ENCODE measurements at places on chromosomes 6 and 20.

DNA sequence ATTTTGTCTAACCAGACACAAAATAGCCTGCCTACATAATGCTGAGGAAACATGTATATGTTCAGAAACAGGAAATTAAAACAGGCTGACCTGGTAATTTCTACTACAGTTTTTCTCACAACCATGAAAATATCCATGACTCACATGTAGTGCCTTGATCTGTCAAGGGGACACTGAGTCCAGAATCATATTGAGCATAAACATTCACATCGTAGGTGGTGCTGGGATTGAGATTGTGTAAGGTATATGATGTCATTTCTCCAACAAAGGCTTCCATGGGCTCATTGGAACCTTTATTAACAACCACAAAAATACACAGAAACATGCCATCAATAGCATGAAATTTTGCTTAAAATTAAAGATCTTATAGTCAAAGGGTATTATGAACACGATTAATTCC lies 80.9 kb downstream of the COL12A1 start:
- DNase-seq, result no peak

GRCh38 chr6:115220551-115221159 lies 840.0 kb downstream of the FRK start:
- no peak for DNase-seq

DNA sequence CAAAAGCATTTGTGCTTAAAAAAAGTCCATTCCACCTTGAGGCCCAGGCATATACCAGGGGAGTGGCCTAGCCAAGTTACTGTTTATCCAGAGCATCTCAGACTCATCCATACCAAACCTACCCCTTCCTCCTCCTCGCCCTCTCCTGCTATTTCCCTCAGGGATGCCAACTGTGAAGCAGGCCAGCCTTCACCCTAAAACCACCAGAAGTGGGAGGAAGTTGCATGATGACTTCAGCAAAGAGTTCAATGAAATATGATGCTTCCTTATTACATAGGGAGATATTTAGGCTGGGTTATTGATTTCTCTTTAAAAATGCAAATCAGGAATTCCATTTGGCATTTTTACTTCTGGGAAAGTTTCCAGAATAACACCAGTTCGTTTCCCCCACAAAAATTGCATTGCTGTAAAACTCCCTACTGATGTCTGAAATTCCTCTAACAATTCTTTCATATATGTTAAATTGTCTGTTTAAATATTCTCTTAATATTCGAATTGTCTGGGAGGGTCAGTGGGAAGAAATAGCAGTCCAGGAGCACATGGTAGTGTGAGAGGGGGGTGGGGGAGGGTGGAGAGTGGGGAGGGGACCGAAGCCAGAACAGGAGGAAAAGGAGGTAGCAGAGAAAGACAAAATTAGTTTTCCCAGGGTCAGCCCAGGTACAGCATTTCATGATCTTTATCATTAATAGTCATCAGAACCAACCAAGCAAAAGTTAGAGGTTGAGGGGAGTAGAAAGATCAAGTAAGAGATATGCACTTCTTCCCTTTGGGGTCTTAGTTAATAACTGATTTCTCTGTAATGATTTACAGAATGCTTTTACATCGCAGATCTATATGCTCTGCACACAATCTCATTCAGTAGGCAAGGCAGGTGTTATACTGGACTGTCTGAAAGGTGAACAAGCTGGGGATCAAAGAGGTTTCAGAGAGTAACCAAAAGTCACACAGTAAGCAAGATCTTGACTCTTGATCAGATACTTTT lies 1.7 kb upstream of the TCP11 start:
- no peak for DNase-seq

GRCh38 chr6:17820055-17820454 lies 113.3 kb upstream of the NUP153 start:
- no peak for DNase-seq

GRCh38 chr20:21238818-21239536 lies 64.2 kb upstream of the XRN2 start:
- no peak for DNase-seq

DNA sequence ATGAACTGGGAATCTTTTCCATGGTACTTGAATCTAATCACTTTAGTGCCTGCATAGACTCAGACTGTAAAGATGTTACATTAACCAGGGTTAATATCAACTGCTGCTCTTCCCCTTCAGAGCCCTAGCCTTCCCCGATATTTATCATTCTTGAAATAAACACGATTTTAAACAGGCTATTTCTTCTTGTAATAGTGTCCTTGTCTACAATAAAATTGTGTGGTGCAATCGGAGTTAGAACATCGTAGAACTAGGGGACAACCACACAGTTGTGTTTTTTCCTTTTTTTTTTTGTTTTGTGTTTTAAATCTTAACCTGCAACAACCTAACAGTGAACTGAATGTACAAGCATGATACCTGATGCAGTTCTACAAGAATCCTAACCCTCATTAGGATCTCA lies 4.5 kb downstream of the GJA1 start:
- no peak for DNase-seq

Data from right hindlimb (tissue), 1 donor.